ENCODE measurements at places on chromosomes 5 and 9.

- no peak for DNase-seq
Measured at GRCh38 chr5:179696603-179697002, 2.2 kb upstream of the CANX start.

DNA sequence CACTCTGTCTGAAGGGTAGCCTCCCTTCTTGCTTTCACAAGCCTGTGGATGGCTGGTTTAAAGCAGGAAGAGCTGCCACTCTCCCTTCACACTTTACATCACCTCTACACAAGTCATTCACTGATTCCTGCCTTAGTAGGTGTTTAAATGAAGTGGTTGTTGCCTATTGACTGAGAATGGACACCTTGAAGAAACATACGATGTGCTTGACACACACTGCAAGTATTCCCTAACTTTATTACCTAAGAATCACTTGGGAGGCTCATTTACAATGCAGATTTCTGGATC lies 230.5 kb downstream of the PIK3R1 start:
- DNase-seq, result no peak

DNA sequence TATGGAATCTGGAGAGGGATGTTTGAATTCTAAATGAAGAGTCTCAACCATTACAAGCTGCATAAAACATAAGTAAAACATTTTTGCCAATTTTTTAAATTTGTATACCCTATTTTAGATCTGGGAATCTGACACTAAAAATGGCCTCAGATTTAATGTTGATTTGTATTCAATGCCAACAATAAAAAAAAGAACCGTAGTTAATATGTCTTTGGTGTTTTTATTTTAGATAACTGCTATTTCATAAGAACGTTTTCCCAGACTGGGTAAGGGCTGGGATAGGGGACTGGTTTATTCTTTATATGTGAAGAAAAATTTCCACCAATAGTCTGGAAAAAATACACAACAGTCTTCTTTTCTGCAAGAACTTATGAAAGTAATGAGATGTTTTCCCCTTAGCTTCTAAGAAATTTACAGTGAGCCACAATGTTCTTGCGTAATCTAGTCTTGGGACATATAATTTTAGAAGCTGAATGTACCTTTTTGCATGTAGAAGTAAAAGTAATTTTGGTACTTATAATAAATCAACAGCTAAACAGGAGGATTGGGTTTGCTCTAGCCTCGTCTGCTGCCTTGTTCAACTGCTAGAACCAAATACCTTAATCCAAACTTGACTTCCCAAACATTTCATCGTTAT lies 244.6 kb upstream of the EFNA5 start:
- no peak for DNase-seq

DNA sequence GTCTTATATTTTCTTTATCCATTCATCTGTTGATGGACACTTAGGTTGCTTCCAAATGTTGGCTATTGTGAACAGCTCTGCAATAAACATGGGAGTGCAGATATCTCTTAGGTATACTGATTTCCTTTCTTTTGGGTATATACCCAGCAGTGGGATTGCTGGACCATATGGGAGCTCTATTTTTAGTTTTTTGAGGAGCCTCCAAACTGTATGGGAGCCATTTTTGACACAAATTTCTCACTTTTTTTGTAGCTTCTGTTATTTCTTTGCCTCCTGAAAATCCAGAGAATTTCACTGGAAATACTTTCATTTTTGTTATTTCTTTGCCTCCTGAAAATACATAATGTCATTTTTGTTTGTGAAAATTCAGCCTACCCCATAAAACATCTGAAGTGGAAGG lies 15.0 kb upstream of the RANBP17 start:
- no peak for DNase-seq

DNA sequence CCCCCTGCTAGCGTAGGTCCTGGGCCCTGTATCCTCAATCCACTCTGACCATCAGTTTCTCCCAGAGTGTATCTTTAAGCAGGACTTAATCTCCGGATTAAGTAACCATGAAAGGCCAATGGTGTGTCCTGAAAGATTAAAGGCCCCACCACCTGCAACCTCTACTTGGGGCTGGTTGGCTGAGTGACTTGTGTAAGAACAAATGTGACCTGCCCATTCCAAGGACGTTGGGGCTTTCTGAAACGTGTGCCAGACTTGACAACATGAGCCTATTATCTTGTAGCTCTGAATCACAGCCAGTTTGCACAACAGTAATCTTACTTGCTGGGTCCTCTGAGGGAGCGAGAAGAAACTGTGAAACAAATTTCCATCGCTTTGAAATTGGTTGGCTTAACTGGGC lies 3.1 kb upstream of the PRELID2 start:
- no peak for DNase-seq

DNA sequence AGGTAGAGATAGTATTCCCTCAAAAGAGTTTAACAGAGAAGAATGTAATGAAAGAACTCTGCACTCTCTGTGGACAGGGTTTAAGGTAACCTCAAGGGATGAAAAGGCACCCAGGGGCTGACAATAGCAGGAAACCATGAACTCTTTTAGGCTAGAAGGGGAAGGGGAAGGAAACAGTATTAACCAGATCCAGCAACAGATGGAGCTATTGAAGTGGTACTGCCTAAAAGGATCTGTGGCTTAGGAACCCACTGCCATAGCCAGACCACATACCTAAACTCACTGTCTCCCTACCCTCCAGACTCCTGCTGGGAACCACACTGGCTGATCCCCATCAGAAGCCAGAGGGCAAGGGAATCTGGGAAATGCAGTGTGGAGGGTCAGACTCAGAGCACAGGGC lies 35.5 kb downstream of the PLGRKT start:
- DNase-seq, result no peak

- no peak for DNase-seq
Measured at GRCh38 chr9:17870722-17871121, 291.9 kb downstream of the SH3GL2 start.

- peak; percentile 84 for DNase-seq
Measured at GRCh38 chr5:135493406-135494180, 41.4 kb upstream of the TIFAB start.

DNA sequence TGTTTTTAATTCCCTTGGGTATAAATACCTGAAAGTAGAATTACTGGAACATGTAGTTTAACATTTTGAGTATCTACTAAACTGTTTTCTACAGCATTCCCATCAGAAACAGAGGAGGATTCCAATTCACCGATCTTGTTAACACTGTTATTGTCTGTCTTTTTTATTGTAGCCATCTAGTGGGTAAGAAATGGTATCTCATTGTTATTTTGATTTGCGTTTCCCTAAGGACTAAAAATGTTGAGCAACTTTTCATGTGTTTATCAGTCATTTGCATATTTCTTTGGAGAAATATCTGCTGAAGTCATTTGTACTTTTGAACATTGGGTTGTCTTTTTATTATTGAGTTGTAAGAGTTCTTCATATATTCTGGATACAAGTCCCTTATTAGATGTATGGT lies 135.2 kb upstream of the NFIL3 start:
- no peak for DNase-seq

- no peak for DNase-seq
Measured at GRCh38 chr5:30607301-30607894, 586.1 kb upstream of the CDH6 start.

GRCh38 chr9:114098021-114098935 lies 814 bp downstream of the KIF12 start:
- DNase-seq, result peak; percentile 26

Measured in RPMI7951 (cell line).